Mesothelial cell of epicardium (in vitro differentiated cells): ENCODE measurements at places on chromosomes 5 and 9.
A peak's percentile ranks its signal among the peaks of the same experiment; 100 is the strongest.

GRCh38 chr9:3497857-3498256 lies 27.9 kb downstream of the RFX3 start:
- no peak overlapping the region for H3K27ac ChIP-seq
- DNase-seq, result no peak
- H3K4me3 ChIP-seq, result no peak overlapping the region
- peaks cover 2% of the 10 kb centered on the region for H3K36me3 ChIP-seq

GRCh38 chr9:127545196-127546124 lies 66.6 kb upstream of the STXBP1 start:
- peak overlapping the region; percentile 54 for H3K27ac ChIP-seq
- no peaks in the 10 kb centered on the region for H3K27me3 ChIP-seq
- DNase-seq, result no peak
- peaks cover 17% of the 10 kb centered on the region for H3K4me1 ChIP-seq

DNA sequence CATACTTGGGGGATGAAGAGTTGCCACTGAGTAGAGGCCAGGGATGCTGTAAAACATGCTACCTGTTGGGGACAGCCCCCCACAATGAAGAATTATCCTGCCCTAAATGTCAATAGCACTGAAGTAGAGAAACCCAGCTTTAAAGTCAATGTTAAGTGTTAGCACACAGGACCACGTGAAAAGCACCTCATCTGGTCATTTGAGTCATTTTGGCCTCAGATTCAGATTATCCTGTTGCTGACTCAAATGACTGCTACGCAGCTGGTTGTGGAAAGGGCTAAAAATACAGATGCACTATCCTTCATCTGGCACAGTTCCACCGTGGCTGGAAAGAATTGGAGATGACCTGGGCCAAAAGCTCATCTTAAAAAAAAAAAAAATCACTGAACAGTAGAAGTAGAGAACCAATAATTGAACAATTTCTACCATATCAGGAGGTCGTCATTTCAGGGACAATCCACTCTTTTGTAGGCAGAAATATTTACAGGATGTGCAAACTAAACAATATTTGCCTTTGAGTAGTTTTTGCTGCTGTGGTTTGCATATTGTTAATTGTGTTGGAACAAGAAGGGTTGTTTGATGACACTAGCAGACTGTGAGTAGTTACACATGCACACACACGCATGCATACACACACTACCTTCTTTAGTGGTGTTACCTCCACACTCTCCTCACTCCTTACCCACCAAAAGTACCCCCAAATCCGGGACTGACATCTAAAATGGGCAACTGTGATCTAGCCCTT lies 195.3 kb upstream of the KLF9 start:
- H3K27me3 ChIP-seq, result no peaks in the 10 kb centered on the region
- H3K4me3 ChIP-seq, result no peak overlapping the region
- peaks cover 2% of the 10 kb centered on the region for H3K4me1 ChIP-seq
- H3K27ac ChIP-seq, result no peak overlapping the region
- no peaks in the 10 kb centered on the region for H3K36me3 ChIP-seq

- no peaks in the 10 kb centered on the region for H3K27me3 ChIP-seq
- DNase-seq, result no peak
- H3K27ac ChIP-seq, result no peak overlapping the region
- no peaks in the 10 kb centered on the region for H3K4me1 ChIP-seq
Observed at GRCh38 chr5:53326424-53327153, 153.8 kb upstream of the FST start.

DNA sequence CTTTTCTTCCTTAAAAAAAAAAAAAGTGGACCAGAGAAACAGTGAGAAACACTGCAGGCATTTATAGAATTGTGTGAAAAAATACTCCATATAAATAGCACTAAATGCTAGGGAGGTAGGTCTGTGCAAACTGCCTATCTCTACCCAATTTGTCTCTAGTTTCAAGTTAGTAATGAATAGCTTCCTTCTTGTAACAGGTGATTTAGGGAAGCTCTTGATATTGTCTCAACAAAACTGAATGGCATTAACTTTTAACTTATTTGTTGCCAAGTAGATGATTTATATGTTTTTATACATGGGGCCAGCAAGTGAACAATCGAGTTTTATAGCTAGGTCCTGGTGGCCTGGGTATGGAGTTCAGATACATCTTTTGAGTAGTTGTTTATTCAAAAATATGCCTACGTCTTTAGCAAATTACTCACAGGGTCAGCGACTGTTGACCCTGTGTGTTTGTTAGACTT lies 283.6 kb downstream of the NR3C1 start:
- no peak overlapping the region for H3K27ac ChIP-seq
- H3K4me3 ChIP-seq, result no peak overlapping the region
- H3K36me3 ChIP-seq, result no peaks in the 10 kb centered on the region
- no peaks in the 10 kb centered on the region for H3K27me3 ChIP-seq
- peaks cover 10% of the 10 kb centered on the region for H3K4me1 ChIP-seq

GRCh38 chr5:56951946-56952691 lies at the start of gene MIER3:
Gene MIER3 (minus strand): TSS chr5:56952123. CDS start chr5:56952102, 21 bp downstream.
- peaks cover 3% of the 10 kb centered on the region for H3K27me3 ChIP-seq
- DNase-seq, result peak; percentile 83
- peaks cover 19% of the 10 kb centered on the region for H3K4me1 ChIP-seq
- H3K4me3 ChIP-seq, result peak within 1 kb of the TSS; percentile 93
- H3K27ac ChIP-seq, result peak within 1 kb of the TSS; percentile 97

DNA sequence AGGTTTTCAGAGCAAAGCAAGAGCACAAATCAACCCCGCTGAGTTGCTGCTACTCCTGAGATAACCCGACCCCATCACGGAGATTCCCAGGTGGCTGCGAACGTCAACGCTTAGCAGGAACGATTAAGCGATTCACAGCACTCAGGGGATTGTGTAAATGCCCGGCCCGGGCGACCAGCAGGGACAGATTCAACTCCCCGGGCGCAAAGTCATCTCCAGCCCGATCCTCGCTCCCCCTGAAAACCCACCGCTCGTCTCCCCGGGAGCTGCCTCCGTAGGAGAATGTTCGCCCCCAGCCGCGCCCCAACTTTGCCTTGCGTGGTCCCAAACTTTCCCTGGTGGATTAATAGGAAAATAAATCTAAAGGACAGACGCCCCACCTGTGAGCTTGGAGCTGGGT lies 685 bp downstream of the SLC24A2 start:
- peaks cover 93% of the 10 kb centered on the region for H3K27me3 ChIP-seq
- peak overlapping the region; percentile 20 for H3K4me3 ChIP-seq
- DNase-seq, result no peak
- H3K27ac ChIP-seq, result no peak overlapping the region

- no peaks in the 10 kb centered on the region for H3K27me3 ChIP-seq
- peaks cover 6% of the 10 kb centered on the region for H3K4me1 ChIP-seq
- H3K36me3 ChIP-seq, result peaks cover 25% of the 10 kb centered on the region
- DNase-seq, result no peak
Observed at GRCh38 chr5:136164226-136164625, 28.7 kb downstream of the SMIM32 start.

DNA sequence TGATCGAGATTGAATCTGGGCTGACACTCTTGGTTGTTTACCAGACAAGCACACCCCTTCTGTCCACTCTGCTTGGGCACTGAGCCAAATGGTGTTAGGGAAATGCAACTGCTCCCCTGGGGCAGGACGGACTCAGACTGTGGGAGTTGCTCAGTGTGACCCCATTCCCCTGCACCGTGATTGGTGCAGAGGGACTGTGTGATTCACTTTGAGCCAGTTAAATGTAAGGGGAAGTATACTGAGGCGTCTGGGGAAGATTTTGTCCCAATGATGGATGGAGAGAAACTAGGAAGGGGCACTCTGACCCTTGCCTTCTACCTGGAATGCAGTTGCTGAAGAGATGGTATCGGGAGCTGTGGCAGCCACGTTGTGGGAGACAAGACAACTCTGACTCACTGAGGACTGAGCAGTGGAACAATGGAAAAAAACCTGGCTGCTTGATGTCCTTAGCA lies 196.0 kb upstream of the ANKRD55 start:
- peak overlapping the region; percentile 81 for H3K27ac ChIP-seq
- H3K4me3 ChIP-seq, result peak overlapping the region; percentile 17
- no peaks in the 10 kb centered on the region for H3K27me3 ChIP-seq
- H3K36me3 ChIP-seq, result peaks cover 2% of the 10 kb centered on the region

DNA sequence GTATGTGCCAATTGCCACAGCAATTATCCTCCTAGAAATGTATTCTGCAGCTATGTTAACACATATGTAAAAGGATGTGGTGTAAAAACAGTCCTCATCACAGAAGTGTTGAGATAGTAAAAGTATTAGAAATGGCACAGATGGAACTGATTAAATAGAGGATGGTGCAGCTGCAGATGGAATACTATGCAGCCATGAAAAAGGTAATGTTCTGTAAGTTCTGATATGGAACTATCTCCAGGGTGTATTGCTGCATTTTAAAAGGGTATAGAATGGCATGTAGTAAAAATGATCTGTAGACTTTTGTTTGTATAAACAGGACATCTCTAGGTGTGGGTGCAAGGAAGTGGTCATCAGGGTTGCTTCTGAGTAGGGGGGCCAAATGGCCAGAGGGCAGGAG lies 63.0 kb upstream of the PHYKPL start:
- no peak overlapping the region for H3K4me3 ChIP-seq
- H3K27ac ChIP-seq, result no peak overlapping the region
- H3K4me1 ChIP-seq, result peaks cover 30% of the 10 kb centered on the region
- no peaks in the 10 kb centered on the region for H3K36me3 ChIP-seq
- DNase-seq, result no peak

DNA sequence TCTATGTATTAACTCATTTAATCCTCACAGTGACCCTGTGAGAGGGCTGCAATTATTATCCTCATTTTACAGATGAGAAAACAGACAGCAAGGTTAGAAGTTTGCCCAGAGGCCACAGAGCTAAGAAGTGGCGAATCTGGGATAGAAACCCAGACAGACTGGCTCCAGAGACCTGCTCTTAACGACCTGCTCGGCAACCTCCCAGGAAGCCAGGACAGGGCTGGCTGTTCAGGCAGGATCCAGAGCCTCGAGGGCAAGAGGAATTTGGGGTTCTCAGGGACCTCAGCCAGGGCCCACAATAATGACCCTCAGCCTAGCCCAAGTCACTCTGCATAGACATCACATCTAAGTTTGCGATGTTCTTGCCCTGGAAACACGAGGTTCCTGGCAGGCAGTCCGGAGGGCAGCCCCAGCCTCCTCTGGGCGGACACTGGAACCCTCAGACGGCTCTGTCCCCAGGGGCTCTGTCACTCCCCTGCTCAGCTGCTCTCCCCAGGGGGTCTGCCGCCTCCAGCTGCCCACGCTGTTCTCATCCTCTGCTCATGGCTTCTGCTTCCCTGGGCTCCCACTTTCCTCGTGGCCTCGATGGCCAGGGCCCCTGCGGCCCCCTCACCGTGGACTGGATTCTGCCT lies 138.5 kb upstream of the ERCC6L2 start:
- H3K4me1 ChIP-seq, result peaks cover 24% of the 10 kb centered on the region
- no peaks in the 10 kb centered on the region for H3K27me3 ChIP-seq
- no peak overlapping the region for H3K4me3 ChIP-seq
- no peak overlapping the region for H3K27ac ChIP-seq

- H3K4me3 ChIP-seq, result no peak overlapping the region
- no peaks in the 10 kb centered on the region for H3K36me3 ChIP-seq
- peak overlapping the region; percentile 64 for H3K27ac ChIP-seq
- DNase-seq, result no peak
- H3K27me3 ChIP-seq, result no peaks in the 10 kb centered on the region
- H3K4me1 ChIP-seq, result peaks cover 61% of the 10 kb centered on the region
Observed at GRCh38 chr5:56838409-56839039, 23.2 kb downstream of the MAP3K1 start.

DNA sequence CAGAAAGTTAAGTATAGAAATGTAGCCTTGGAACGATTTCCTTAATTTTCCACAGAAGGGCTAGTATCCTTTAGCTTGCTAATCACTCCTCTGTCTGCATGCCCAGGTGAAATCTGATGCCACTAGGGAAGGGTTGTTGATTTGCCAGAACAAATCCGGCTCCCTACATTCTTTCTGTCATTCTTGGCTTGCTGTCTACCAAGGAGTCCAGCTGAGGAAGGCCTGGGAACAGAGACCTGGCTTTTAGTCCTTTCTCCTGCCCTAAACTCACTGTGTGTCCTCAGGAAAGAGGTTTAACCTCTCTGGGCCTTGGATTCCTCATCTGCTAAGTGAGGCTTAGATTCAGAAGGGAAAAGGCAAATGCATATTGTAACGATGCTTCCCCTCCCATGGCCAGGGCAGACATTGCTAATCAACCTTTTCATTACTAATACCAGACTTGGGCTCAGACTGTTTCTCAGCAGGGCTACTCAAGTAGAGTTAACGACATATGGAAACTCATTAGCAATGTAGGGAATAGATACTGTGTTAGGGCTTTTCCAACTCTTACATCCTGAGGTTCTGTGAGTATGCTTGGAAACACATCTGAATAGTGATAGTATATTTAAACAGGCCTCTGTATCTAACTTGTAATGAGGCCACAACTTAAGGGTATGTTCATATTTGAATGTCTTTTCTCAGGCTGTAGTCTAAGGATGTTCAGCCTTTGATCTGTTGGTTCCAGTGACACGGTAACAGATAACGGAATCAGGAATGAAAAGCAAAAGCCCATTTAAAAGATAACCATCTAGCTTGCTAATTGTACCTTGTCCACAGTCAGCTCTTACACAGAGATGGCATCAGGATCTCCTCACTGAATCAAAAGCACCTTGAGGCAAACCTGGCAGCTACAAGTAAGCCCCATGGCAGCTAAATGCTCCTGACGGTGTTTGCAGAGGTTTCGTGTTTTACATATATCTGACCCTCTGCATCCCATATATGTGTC lies 4.1 kb downstream of the GALNT10 start:
- H3K4me3 ChIP-seq, result no peak overlapping the region
- H3K27me3 ChIP-seq, result peaks cover 55% of the 10 kb centered on the region
- no peak for DNase-seq
- H3K36me3 ChIP-seq, result no peaks in the 10 kb centered on the region
- peaks cover 44% of the 10 kb centered on the region for H3K4me1 ChIP-seq

GRCh38 chr5:56025151-56025885 lies 30.6 kb upstream of the IL6ST start:
- no peaks in the 10 kb centered on the region for H3K27me3 ChIP-seq
- H3K4me3 ChIP-seq, result no peak overlapping the region
- peak overlapping the region; percentile 45 for H3K27ac ChIP-seq
- DNase-seq, result no peak

DNA sequence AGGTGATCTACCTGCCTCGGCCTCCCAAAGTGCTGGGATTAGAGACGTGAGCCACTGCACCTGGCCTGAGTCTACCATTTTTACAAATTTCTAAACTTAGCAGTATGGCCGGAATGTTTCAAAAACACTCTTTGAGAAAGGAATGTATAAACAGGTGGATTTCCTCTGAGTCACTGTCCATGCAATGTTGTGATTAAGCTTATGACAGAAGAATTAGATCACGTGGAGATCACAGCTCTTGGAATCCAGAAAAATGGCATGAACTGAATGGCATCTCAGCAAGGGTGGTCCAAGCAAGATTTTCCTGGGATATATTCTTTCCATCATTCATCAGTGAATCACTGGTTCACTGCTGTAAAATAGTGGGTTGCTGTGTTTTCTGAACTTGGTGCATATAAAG lies 865.0 kb downstream of the PTPRD start:
- H3K4me1 ChIP-seq, result peaks cover 2% of the 10 kb centered on the region
- no peak overlapping the region for H3K4me3 ChIP-seq
- DNase-seq, result no peak
